ENCODE measurements at places on chromosomes 2 and 18.
A peak's percentile ranks its signal among the peaks of the same experiment; 100 is the strongest.

- no peak for DNase-seq
These were observed 438.8 kb downstream of the SPAG16 start for GRCh38 chr2:213723041-213723560.

DNA sequence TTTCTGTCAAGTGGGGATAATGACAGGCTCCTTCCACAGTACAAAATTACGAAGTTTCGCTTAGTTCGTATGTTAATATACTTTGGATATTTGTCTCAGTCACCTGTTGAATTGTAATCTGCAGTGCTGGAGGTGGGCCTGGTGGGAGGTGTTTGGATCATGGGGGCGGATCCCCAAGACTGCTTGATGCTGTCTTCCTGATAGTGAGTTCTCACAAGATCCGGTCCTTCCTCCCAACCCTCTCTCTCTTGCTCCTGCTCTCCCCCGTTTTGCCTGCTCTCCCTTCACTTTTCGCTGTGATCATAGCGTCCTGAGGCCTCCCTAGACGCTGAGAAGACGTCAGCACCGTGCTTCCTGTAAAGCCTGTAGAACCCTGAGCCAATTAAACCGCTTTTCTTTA is 97.1 kb upstream of the EPB41L3 start:
- DNase-seq = no peak

GRCh38 chr18:25604196-25604893 is 252.4 kb upstream of the ZNF521 start:
- DNase-seq = no peak

- DNase-seq = no peak
These were observed 29.9 kb downstream of the CREG2 start for GRCh38 chr2:101357376-101357775.

GRCh38 chr2:200376513-200377354 is 70.2 kb downstream of the SPATS2L start:
- peak; percentile 27 for DNase-seq

GRCh38 chr2:143786026-143786765 is 657.0 kb downstream of the ARHGAP15 start:
- DNase-seq = no peak

GRCh38 chr2:49129034-49129433 is 25.3 kb downstream of the FSHR start:
- no peak for DNase-seq

DNA sequence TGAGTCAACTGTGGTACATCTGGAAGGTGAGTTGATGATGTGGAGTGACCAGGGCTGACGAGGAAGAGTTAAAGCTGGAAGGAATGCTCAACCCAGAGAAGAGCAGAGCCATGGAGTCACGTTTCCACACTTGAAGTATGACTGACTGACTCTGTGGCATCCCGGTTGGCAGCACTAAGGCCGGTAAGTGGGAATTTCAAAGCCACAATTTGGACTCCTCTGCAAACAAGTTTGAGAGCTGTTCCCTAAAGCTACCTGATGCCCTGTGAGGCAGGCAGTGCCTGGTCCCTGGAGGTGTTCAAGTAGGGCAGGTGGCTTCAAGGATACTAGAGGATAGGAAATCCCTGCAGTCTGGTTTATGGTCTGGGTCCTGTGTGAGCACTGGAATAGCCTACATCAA is 69.3 kb upstream of the ITGB6 start:
- no peak for DNase-seq

DNA sequence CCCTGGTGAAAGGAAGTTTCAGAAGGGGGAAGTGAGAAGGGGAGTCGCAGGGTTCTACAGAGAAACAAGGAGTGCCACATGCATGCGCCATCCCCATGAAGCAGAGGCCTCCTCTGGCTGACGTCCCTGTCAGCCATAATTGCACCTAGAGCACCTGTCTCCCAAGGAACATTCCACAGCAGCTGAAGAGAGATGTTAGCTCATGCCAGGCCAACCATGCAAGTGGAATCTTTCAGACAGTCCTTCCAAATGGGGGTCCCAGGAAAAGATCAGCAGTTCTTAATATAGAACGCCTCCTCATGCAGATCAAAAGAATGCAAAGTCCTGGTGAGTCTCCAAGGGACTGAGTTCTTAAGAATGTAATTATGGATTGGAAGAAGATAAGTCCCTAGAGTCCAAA is 29.6 kb downstream of the MRO start:
- no peak for DNase-seq

- DNase-seq = no peak
These were observed at the start of gene ASB18 for GRCh38 chr2:236264256-236264655. Gene ASB18, minus strand, starts transcription at chr2:236264406. Its CDS starts 61 bp downstream, at chr2:236264345.

- DNase-seq = no peak
These were observed 205.1 kb downstream of the TPGS2 start for GRCh38 chr18:36623681-36624190.

Data from CD4-positive, alpha-beta T cell treated with Interleukin-4 for 4 hours (primary cell).